ENCODE measurements at places on chromosomes 3 and 15.

DNA sequence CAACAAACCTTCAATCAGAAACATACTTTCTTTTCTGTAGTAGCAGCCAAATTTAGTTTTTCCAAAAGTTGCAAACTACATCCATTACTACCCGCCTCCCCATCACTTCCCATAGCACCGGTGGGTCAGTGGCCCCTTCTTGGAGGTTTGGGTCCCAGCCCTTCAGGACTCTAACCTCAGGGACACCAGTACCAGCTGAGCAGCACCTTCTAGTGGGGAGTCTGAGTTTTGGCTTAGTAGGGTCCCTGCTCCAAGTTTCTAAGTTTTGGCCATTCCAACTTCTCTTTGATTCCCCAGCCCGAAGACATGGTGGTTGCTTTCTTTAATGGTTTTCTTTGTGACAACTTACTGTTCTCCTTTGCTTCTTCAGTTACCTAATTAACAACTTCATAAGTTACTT is 160.6 kb downstream of the ECT2 start:
- no peak for DNase-seq

DNA sequence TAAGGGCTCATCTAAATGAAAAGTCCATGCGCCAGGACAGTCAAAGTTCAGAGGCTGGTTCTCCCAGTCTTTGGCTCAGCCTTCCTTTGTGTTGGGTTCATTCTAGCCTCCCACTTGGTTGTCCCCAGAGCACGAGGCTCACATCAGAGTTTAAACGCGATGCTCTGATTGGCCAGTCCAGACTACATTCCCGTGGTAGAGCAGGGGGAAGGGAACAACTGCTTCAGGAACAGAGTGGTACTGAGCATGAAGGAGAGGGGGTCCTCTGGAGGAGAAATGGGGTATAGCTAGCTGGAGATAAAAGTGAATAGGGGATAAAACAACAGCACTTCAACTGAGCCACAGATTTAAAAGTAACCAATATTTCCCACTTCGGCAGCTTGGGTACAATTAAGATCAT is 32.2 kb downstream of the ANAPC13 start:
- DNase-seq, result no peak

GRCh38 chr3:127069814-127070440 is 87.0 kb downstream of the PLXNA1 start:
- DNase-seq, result no peak

- DNase-seq, result no peak
Measured at GRCh38 chr3:71132995-71133730, 450.4 kb downstream of the FOXP1 start.

- DNase-seq, result no peak
Measured at GRCh38 chr3:78871048-78871447, 896.8 kb downstream of the ROBO1 start.

DNA sequence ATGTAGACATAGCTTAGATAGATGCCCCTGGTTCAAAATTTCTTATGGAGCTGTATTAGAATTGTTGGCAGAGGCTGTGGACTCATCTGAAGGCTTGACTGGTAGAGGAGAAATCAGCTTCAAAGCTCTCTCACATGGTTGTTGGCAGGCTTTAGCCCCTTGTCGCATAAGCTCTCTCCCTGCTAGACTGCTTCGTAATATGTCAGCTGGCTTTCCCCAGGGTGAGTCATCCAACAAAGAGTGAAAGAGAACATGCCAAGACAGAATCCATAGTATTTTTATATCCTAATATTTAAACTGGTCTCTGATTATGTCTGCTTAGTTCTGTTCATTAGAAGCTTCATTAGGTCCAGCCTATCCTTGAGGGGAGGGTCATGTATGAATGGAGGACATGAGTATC is 427.4 kb upstream of the NAALADL2 start:
- no peak for DNase-seq

DNA sequence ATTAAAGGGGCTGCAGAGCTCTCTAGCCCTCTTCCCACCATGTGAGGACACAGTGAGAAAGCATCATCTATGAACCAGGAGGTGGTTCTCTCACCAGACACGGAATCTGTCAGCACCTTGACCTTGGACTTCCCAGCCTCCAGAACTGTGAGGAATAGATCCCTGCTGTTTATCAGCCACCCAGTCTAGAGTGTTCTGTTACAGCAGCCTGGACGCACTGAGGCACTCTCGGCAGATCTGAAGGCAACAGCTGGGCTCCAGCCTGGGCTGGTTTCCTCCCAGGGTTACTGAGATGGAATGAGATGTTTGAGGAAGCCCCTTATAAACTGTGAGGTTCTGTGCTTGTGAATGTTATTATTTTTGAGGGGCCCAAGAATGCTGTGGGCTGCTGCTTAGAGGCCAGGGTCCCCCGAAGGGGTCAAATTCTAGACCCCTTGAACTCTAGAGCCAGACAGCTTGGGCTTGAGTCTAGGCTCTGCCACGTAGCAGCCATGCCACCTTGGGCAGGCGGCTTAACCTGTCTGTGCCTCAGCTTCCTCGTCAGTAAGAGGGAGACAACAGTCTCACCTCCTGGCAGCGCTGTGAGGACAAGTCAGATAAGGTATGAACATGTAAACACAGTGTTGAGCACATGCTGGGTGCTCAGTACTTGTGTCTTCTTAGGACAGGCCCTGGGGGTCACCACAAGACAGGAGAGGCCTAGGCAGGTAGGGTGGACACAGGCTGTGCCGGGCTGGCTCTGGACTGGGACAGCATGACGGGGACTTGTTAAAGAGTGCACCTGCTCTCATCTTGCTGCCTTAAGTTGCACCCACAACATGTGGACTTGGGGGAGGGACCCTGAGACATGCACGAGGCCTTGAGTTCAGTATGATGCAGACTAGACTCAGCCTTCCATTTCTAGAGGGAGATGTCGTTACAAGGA is 49.2 kb downstream of the MGLL start:
- DNase-seq, result no peak

GRCh38 chr3:131738095-131738494 is 235.3 kb upstream of the MRPL3 start:
- DNase-seq, result no peak

DNA sequence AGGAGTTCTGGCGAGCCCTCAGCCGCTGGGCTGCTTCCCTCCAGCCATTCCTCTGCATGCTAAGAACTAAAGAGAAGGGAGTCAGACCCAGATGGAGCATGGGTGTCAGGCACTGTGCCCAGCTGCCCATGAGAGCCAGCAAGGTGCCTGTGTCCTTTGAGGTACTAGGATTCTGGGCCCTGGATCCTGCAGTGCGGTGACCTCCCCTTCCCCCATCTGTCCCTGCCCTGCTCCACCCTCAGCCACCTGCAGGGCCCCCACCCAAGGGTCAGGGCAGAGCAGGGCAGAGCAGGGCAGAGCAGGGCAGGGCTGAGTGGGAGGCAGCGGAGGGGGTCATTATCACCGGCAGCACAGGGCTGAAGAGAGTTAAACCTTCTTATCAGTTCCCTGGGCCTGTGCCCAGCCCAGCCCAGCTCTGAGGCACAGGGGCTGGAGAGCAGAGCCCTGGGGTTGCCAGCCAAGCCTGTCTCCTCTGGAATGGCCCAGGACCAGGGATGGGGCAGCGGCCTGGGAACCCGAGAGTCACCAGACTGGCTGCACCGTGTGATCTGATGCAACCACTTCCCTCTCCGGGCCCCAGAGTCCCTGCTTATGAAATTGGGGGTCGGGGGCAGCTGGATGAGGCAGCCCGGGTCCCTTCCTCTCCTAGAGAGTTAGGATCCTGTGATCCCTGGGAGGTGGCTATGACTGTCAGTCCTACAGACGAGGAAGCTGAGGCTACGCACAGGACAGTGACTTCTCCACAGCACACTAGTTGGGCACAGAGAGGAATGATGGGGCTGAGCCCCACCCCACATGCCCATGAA is 17.3 kb downstream of the ZDHHC19 start:
- DNase-seq, result no peak

DNA sequence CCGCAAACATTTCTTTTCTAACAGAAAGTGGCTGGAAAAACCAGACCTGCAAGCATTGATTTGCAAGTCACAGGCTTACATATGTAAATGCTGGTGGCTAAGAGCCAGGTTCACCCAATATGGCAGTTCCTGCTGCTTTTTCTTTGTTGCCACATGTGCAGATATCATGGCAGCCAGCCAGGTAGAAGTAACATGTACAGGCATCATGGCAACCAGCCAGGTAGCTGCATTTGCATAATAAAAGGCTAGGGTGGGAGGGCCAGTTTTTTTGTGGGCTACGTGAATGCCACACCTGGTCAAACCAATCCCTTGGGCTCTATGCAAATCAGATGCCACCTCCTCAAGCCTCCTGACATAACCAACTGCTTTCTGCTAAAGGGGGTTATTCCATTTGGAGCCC is 2.8 kb upstream of the SMCO1 start:
- DNase-seq, result no peak

GRCh38 chr3:173921732-173922131 is 524.2 kb downstream of the NLGN1 start:
- no peak for DNase-seq

GRCh38 chr15:92018535-92019239 is 165.2 kb downstream of the SLCO3A1 start:
- no peak for DNase-seq

DNA sequence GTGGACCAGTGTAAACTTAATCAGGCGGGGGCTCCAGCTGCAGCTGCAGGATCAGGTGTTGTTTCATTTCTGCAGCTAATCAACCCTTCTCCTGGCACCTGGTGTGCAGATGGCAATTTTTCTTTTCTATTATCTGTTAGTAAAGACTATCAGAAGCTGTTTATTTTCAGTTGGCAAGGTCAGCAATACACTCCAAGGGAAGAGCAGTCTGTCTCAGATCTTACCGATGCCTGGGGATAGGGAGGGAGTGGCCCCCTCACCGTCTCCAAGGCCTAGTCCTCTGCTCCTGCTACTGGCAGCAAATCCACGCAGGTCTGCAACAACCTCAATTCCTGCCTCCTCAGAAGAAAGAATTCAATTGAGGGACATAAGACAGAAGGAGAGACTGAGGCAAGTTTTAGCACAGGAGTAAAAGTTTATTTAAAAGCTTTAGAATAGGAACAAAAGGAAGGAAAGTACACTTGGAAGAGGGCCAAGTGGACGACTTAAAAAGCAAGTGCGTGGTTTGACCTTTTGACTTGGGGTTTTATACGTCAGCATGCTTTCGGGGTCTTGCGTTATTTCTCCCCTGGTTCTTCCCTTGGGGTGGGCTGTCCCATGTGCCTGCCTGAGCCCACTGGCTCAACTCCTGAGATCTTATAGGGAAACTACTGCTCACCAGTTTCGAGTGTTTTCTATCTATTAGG is 9.2 kb downstream of the CCRL2 start:
- DNase-seq, result no peak

DNA sequence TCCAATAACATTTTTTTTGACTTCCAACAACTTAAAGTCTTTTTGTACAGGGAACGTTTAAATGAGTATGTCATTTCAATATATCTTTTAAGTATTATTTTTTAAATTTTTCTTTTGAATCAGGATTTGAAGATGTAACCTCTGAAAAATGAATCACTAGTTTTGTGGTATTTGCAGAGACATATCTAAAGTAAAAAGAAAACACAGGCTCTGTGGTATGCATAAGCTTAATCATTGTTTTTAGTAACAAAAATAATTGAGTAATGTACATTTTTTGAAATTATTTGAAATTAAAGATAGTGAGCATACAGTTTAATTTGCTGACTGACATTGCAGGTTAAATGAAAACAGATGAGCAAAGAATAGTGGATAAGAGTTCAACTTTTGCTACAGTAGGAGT is 531.3 kb downstream of the ROBO1 start:
- no peak for DNase-seq

GRCh38 chr3:73018298-73018697 is 21.7 kb downstream of the PPP4R2 start:
- no peak for DNase-seq

GRCh38 chr15:58748040-58748851 is 1.3 kb downstream of the ADAM10 start:
- no peak for DNase-seq

Measured in HTR-8/SVneo (cell line).